ENCODE measurements at places on chromosomes 6 and 20.

DNA sequence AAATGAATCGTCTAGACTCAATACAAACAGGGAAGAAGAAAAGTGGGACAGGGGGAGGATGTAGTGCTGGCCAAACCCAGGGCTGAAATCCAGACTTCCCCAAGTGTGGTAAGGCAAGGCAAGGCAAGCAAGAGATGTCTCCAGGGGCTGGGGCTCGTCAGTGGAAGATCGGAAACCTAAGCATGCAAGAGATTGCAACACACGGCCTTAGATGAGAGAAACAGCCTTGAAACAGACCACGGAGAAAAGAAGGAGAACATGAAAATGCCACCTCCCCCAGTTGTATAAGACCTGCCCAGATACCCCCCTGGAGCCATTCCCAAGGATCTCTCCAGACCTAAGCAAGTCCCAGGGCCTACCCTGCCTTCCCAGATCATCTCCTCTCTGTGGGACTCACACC, 20.0 kb downstream of the VEGFA start:
- DNase-seq = peak; percentile 94

- DNase-seq = no peak
Observed at GRCh38 chr20:14700639-14700960, 363.2 kb upstream of the FLRT3 start.

GRCh38 chr6:129134535-129134934, 251.6 kb downstream of the LAMA2 start:
- DNase-seq = no peak

DNA sequence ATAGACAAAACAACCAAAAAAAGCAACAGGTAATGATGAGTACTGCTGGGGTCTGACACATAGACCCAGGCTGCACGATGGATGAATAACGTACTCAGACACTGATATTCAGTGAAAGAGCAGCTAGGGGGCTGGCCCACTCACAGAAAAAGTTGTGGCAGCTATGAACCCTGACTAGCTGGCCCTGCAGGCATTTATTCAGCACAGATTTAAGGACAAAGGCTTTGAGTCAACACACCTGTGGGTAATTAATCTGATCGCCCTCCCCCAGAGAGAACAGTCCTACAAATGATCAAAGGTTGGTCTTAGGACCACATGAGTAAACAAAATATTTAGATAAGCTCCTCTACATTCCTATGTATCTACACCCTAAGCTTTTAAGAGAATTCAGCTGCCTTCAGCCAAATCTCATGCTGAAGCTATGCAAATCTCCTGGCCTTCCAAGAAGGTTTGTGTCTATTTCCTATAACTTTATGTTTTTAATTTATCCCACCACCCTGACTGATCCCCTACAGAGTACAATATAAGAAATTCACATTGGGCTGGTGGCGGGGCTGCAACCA, 81.7 kb upstream of the NXT1 start:
- no peak for DNase-seq

DNA sequence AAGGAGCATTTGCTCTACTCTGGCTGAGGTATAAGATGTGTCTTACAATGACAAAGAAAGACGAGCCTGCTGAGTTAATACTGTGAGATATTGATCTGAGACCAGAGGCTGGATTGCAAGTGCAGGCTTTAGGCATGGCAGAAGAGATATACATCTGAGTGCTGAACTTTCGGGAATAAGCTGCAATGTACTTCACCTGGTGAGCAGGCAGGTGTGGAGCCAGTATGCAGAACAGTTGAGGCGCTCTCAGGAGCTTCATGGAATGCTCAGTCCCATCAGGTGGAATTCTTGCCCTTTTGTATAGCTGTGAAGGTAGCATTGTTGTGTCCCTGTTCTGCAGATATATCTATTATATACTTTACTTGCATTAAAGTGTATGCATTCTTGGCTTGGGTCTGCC, 179.3 kb upstream of the RIMS1 start:
- DNase-seq = no peak
